ENCODE measurements at places on chromosomes 6 and 20.

DNA sequence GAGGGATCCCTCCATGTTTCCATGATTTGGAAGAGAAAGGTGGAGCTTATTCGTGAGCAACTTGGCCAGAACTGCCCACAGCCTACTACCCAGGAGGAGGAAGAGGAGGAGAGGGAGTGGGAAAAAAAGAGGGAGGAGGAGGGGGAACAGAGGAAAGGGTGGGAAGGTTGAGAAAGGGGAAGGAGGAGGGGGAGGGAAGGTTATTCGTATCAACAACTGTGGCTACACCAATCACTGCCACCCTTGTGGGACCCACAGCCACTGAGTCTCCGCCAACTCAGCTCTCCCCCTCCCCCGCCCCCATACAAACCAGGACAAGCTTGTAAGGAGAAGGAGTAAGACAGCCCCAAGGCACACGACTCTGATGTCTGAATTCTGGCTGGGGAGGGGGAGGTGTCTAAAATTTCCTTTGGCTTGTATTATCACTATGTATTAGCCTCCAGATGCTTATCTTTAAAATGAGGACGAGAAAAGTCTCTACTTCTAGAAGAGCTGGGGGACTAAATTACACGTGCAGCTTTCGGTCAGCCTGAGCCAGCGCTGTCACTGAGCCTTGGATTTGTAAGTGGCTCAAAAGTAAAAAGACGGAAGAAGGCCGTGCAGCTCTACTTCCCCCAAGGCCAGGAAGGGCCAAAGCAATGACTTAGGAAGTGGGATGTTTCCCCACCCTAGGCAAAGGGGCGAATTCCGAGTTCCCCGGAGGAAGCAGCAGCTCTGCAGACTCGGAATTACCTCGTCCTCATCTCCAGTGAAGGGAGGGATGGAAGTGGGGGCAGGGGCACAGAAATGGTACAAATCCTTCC lies 1.0 kb downstream of the FKBP1A start:
- DNase-seq, result no peak

- DNase-seq, result no peak
These were observed 301.1 kb downstream of the EYA4 start for GRCh38 chr6:133542056-133542821.

- no peak for DNase-seq
These were observed 630 bp downstream of the LIME1 start for GRCh38 chr20:63736893-63737694.

GRCh38 chr6:111356551-111356950 lies 126.5 kb downstream of the REV3L start:
- DNase-seq, result no peak

DNA sequence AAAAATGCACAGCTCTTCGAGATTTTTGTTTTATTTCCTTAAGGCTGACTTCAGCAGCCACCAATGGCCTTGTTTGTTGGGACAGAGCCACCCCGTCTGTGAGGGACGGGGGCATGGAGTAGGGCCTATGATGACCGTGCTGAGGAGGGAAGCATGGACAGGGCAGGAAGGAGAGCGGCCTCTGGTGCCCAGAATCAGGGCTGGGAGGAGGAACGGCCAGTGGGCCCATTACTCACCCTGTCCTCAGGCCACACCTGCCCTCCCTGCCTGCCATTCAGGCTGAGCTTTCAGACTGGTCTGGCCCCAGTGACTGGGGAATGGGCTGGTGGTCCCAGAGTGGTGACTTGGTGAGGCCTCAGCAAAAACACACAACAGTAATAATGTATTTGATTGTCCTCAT lies 104.4 kb downstream of the SMOC2 start:
- DNase-seq, result no peak
